ENCODE measurements at places on chromosomes 11 and 22.

GRCh38 chr22:17562906-17563870 lies at the start of gene SLC25A18:
Gene SLC25A18 (plus strand): TSS chr22:17563498. CDS start chr22:17579945, 16,447 bp downstream.
- no peak for DNase-seq

- DNase-seq, result no peak
These were observed 233.4 kb downstream of the LRRC4C start for GRCh38 chr11:41225856-41226633.

- no peak for DNase-seq
These were observed 181.9 kb upstream of the ANO3 start for GRCh38 chr11:26150031-26150430.

GRCh38 chr11:103234974-103235373 lies 125.7 kb downstream of the DYNC2H1 start:
- no peak for DNase-seq

GRCh38 chr22:38755911-38756532 lies at the start of gene SUN2:
Gene SUN2 (minus strand): TSS chr22:38755998. CDS start chr22:38752628, 3,370 bp downstream.
- DNase-seq, result peak; percentile 46

- DNase-seq, result no peak
These were observed 34.1 kb downstream of the LMO1 start for GRCh38 chr11:8229299-8230177.

DNA sequence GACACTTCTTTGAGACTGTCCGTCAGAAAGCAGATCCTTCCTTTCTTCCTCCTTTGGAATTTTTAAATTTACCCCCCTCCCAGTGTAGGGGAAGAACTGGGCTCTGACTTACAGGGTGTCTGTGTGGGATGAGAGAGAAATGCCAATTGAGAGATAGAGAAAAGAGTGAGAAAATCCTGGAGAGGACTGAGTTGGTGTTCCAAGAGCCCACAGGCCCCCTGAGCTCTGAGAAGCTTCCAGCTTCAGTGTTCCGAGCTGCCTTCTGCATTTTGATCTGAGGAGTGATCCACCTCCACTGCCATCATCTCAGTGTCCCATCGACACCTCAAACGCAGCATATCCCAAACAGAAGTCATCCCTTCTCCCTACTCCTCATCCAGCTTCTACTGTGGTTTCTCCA lies 70.7 kb upstream of the GRK3 start:
- DNase-seq, result no peak

GRCh38 chr22:48575618-48576332 lies 1251.9 kb downstream of the BRD1 start:
- no peak for DNase-seq

GRCh38 chr11:118059246-118059940 lies 17.5 kb upstream of the TMPRSS4 start:
- DNase-seq, result no peak

- DNase-seq, result no peak
These were observed 400.7 kb downstream of the TMEM135 start for GRCh38 chr11:87438416-87438815.

GRCh38 chr11:33135216-33135615 lies 26.1 kb downstream of the CSTF3 start:
- no peak for DNase-seq

DNA sequence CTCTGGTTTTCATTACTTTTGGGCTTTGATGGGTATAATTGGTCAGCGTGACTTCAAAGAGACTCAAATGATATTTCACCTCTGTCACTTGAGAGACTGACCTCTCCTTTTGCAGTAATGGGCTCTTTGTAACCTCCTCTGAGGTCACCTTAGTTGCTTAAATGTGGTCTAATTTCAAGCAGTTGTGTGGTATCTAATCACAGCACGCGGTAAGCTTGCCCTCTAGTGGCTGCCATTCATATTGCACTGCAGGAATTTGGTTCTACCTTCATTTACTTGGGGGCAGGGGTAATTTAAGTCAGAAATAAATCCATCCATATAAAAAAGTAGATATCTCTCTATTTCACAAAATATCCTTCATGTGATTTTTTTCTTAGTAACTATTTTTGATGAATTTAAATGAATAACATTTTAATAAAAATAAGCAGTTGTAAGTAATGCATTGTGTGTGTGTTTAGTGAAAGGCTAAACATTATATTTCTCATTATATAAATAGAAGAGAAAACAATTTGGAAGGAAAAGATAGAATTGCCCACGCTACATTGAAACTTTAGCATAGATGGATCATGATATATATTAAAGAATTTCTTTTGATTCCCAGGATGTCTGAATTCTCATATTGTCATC lies 55.0 kb upstream of the ANO3 start:
- DNase-seq, result no peak

DNA sequence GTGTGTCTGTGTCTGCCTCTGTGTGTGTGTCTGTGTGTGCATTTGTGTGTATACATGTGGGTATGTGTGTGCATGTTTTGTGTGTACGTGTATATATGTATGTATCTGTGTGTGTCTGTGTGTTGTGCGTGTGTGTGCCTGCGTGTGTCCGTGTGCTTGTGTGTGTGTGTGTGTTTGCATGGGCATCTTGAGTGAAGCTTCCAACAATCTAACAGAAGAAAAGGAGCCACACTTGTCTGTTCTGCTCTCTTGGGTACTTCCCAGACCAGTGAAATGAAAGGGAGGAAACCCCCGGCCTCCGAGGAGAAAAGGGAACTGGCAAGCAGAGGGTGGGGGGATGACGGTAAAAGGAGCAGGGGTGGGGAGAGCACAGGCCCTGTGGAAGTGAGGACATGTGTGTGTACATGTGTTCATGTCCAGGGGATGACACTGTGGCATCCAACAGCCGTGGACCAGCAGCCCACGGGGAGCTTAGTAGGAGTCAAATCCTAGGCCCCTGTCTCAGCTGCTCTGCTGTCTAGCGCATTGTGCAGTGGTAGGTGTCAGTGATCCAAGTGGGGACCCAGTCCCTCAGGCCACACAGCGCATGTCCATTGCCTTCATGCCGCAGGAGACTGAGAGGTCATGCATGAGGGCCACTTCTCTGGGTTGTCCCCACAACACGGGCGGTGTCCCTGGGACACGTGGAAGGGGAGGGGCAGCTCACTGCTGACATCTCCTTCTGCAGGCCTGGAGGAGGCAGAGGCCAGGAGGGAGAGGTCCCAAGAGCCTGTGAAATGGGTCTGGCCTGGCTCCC lies 8.1 kb downstream of the CSF2RB start:
- DNase-seq, result no peak

DNA sequence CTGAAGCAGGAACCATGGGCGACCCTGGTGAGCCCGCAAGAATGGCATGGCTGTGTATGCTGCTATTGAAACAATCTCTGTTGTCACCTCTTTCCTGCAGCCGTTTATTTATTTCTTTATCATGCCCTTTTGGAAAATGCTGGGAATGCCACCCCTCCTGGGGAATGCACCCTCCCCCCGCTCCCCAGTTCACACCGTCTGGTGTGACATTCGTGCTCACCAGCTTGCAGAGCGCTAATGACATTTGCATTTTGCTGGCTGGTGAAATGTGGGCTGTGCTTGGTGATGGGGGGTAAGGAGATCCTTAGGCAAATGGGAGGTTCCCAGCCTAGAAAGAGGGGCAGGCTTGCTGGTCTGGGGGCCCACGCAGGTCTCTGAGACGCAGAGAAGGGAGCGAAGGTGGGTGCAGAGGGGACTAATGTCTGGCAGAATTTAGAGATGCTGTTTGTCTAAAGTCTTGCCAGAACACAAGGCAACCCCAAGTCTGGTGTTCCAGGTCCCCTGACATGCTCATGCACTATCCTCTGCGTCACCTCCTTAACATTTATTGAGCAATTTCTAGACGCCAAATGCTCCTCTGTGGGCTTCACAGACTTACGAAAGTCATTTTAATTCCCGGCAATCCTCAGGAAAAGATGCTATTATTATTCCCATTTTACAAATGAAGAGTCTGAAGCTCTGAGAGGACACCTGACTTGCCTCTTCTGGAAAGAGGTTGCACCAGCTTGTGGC lies 91.7 kb downstream of the TP53I11 start:
- DNase-seq, result no peak

DNA sequence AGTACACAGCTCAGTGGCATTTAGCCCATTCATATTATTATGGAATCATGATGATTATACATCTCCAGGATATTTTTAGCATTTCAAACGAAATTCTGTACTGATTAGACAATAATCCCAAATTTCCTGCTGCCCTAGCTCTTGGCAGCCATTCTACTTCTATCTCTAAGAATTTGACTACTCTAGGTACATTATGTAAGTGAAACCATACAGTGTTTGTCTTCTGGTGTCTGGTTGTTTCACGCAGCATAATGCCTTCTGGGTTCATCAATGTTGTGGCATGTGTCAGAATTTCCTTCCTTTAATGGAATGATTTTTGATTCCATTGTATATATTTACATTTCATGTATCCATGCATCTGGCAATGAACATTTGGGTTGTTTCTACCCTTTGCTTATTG lies 517.7 kb downstream of the ETS1 start:
- DNase-seq, result no peak

DNA sequence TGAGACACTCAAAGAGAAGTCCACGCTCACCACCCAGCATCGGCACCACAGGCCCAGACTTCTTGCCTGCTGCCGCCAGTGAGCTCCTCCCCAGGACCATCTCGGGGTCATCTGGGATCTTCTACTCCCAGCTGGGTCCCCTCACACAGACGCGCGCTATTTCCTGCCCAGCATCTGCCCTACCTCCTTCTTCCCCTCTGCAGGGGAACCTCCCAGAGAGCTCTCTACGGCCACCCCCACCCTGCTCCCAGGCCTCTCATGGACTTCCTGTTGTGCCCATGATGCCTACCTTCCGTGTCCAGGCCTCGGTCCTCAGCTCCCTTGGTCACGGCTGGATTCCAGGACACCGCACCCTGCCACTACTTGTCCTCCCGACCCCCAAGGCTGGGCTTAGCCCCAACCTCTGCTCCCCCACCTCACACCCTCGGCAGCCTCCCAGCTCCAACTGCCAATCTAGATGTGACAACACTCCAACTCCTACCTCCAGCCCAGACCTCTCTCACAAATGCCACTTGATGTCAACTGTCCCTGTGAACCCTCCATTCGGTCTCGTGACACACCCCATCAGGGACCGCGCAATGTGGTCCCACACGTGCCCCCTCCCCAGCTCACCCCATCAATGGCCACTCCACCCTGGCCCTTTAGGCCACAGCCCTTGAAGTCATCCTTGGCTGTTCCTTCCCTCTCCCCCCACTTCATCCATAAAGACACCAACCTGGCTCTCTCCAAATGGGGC lies 45.3 kb downstream of the SGSM3 start:
- DNase-seq, result no peak

DNA sequence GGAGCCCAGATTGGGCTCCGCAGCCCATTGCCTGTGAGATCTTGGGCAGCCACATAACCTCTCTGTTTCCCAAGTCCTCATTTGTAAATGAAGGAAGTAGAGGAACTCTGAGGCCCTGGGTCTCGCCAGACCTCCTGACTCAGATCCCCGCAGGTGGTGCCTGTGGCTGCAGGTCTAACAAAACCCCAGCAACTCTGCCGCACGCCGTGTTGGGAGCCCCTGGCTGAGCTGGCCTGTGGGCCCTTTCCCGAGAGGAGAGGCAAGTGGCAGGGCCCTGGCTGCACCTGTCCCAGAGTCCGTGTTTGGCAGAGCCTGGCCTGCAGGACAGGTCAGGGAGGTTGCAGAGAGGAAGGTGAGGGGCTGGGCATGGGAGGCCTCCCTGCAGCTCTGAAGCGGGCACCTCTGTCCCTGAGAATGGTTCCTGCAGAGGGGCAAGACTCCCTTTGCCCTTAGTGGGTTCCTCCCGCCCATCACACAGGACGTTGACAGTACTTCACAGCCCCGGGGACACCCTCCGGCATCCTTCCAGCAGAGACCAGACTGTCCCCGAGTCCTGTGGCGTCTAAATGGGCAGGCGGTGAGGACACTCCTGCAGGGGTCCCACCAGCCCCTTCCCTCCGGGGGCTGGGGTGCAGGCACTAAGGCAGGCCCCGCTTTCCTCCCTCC lies 67.7 kb downstream of the ARHGAP8 start:
- no peak for DNase-seq

- DNase-seq, result no peak
These were observed 184.5 kb upstream of the PITPNB start for GRCh38 chr22:28103596-28103995.

DNA sequence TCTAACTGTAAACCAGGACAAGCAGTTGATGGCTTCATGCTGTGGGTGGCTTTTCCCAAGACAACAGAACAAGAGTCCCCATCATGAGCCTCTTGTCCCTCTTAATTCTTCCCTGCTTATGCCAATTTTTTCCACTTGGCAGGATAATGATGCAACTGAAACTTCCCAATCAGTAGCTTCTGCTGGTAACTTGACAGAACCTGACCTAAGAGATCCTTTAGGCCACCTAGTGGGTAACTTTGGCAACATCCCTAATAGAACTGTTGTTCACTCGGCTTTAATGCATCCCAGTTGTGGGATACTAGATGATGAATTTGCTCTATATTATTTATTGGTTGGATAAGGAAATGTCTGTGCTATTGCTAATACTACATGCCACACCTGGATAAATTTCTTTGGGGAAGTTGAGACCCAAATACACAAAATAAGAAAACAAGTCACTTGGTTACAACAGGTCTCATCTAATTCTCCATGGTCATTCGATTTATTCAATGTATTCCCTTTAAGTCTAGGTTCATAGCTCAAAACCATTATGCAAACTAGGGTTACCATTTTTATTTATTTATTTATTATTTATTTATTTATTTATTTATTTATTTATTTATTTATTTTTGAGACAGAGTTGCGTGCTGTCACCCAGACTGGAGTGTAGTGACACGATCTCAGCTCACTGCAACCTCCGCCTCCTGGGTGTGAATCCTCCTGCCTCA lies 41.4 kb upstream of the NFAM1 start:
- DNase-seq, result no peak

DNA sequence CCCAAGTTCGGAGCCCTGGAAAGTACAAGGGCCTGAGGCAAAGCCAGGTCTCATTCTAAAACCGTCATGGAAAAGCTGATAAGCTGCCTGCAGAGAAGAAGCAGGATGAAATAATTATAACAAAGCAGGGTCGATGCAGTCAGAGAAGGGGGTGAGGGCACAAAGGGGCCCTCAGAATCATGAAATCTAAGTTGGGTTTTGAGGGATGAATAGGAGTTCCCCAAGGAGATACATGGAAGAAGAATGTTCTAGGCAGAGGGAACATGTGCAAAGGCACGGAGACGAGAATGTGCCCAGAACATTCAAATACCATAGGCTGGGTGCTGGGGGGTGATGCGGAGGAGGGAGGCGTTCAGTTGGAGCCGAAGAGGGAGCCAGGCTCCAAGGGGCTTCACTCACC lies 25.0 kb downstream of the IGLL1 start:
- DNase-seq, result no peak

DNA sequence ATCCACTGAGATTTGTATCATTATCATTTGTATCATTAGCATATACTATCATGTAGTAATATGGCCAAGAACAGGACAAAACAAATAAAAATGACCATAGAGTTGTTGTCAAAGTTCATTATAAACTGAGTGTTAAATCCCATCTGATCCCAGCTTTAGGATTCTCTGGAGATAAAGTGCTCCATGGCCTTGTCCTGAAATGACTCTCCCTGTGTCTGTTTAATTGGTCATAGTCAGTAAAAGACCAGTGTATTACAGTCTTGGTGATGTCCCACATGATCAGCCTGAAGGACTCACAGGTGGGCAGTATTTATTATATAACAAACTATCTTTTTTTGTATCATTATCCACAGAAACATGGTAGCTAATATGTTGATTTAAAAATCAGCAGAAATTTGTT lies 361.6 kb downstream of the TMEM135 start:
- DNase-seq, result no peak
